ENCODE measurements at places on chromosomes 3 and 15. TPM values are rescaled to one million over a fixed set of nuclear protein-coding genes. Genes with fewer than 3 reads are reported as not detected.

- no peak overlapping the region for H3K27ac ChIP-seq
- no peaks in the 10 kb centered on the region for H3K4me1 ChIP-seq
- DNase-seq, result no peak
- no peak overlapping the region for H3K4me3 ChIP-seq
- H3K27me3 ChIP-seq, result no peaks in the 10 kb centered on the region
- no peaks in the 10 kb centered on the region for H3K36me3 ChIP-seq
Measured at GRCh38 chr3:25581823-25582222, 82.9 kb downstream of the TOP2B start.

DNA sequence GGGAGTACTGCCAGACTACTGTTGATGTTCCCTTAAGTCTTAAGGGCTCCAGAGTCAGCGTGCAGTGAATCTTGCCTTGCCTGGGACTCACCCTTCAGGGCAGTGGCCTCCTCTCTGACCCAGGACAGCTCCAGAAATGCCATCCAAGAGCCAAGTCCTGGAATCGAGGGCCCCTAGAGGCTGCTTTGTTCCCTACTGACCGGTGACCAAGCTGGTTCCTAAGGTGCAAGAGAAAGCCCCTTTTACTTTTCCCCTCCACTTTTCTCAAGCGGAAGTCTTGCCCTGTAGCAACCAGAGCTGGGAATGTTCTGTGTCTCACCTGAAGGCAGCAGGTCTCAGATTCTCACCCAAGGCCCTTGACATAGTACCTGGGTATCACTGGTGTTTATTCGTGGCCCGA is 238.0 kb downstream of the DOCK3 start:
- H3K27ac ChIP-seq, result no peak overlapping the region
- H3K4me1 ChIP-seq, result no peaks in the 10 kb centered on the region
- DNase-seq, result no peak
- no peak overlapping the region for H3K4me3 ChIP-seq

- no peaks in the 10 kb centered on the region for H3K27me3 ChIP-seq
- DNase-seq, result no peak
Measured at GRCh38 chr3:27073912-27074311, 295.3 kb downstream of the NEK10 start.

DNA sequence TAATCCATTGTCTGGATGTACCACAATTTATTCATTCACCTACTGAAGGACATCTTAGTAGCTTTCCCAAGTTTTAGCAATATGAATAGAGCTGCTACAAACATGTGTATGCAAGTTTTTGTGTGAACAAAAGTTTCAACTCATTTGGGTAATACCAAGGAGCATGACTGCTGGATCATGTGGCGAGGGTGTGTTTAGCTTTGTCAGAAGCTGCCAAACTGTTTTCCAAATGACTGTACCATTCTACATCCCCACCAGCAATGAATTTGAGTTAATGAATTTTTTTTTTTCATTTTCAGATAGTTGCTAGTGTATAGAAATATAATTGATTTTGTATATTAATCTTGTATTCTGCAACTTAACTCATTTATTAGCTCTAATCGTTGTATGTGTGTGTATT is 20.0 kb upstream of the ELP6 start:
- no peaks in the 10 kb centered on the region for H3K4me1 ChIP-seq
- no peak for DNase-seq
- no peak overlapping the region for H3K4me3 ChIP-seq
- H3K27ac ChIP-seq, result no peak overlapping the region

The SYNPR gene
- total RNA-seq, result 0.52 TPM

The TP63 gene
- total RNA-seq, result not detected
